ENCODE measurements at places on chromosomes 6 and 20.

DNA sequence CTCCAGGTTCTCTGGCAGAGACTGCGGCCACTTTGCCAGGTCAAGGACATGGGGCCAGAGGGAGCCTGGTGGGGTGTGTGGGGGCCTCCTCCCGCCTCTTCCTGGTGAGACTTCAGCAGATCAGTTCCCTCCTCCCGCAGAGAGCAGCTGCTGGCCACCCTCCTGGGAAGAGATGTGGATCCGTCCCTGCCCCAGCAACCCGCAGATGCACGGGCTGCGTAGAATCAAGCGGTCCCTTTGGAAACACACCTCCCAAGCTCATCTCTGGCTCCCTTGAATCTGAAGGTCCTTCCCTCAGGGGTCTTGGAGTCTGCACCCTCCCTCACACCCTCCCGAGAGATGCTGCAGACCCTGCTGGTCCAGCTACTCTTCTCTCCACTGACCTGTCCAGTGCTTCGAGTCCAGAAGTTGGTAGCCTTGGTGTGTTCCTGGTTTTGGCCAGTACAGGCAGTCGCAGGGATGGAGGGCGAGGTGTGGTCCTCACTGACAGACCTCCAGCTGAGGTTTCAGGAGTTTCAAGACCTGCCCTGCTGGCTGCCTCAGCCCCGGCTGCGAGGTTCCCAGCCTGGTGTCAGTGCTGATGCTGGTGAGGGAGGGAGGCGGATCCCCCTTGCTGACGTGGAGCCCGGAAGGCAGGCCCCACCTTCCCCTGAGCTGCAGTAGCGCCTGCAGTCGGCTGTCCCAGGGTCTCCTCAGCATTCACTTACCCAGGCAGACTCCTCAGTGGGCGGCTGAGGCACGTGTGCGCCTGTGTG, at the start of gene NPBWR2:
TSS of gene NPBWR2 (minus strand) at position 585 of the 755 bp plus-strand sequence. CDS start 734 bp downstream, outside the sequence.
- peak; percentile 87 for DNase-seq

- DNase-seq = no peak
These were observed 121.0 kb downstream of the SASH1 start for GRCh38 chr6:148463671-148464070.

- no peak for DNase-seq
These were observed 11.4 kb downstream of the BCAS4 start for GRCh38 chr20:50806126-50806768.

- DNase-seq = no peak
These were observed 169.7 kb downstream of the HAO1 start for GRCh38 chr20:7770578-7770977.

- DNase-seq = peak; percentile 73
These were observed 38.3 kb upstream of the HMGCLL1 start for GRCh38 chr6:55617272-55617671.

DNA sequence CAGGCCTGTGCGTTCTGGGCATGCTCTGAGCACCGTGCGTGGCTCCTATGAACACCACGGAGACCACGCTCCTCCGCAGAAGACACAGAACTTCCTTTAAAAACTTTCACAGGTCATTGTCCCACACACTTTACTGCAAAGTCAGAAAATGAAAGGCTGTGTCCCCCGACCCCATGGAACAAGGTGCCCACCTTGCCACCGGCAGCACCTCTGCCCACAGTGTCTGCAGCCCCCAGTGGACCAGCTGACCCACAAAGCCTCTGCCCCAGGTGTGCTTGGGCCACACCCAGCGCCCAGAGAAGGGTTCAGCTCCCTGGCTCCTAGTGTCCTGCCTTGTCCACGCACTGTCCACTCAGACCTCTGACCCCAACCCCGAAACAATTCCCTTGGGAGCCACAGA, 8.7 kb downstream of the TAF4 start:
- DNase-seq = no peak

GRCh38 chr6:119978274-119978889, 628.8 kb upstream of the MAN1A1 start:
- DNase-seq = no peak

DNA sequence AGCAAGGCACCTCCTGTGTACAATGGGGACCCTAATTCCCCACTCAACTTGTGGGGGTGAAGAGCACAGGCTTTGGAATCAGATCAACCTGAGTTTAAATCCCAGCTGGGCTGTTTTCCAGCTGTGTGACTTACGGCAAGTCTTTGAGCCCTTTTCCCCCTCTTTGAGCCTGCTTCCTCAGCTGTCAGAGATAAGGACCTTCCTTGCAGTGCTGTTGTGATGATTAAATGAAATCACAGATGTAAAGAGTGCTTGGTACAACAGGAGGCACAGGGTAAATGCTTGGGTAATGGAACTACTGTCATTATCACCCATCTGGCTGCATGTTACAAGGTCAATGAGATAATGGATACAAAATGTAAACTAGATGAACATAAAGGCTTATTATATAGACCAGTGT, 3.2 kb downstream of the SNX21 start:
- DNase-seq = no peak

DNA sequence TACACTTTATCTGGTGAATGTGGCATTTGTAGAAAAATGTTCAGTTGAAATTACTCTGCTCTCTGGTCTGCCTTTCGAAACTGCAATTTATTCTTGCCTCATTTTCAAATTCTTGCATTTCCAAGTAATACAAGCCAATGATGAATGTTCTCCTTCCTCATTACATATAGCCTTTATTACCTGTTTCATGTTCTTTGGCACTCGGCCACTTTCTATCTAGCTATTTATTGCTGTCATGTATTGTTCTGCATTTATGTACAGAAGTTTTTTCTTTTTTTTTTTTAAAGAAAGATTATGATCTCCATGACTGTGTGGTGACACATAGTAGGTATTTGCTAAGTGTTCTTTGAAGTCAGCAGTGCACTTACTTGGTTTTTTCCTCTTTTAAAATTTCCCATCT, 261.4 kb downstream of the ZFAND3 start:
- DNase-seq = no peak

DNA sequence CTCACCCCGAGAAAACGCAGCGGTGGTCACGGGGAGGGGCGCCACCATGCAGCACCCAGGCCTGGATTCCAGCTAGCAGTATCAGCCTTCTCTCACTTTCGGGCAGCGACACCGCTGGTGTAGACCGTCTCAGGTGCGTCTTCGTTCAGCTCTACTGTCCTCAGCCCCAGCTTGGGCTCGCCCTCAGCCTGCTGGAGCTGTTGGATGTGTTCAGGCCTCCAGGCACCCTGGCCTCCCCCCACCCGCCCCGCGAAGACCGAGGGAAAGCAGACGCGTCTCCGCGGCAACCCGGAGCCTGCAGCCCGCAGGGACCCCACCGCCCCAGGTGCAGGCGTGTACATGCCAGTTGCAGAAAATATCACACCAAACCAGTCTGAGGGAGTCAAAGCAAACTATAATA, 60.8 kb upstream of the CARMIL1 start:
- DNase-seq = no peak

GRCh38 chr6:41454189-41454789, 91.9 kb upstream of the FOXP4 start:
- no peak for DNase-seq

- no peak for DNase-seq
These were observed at the start of gene SYCP2L for GRCh38 chr6:10886691-10887502. Gene SYCP2L, plus strand, starts transcription at chr6:10887052. Its CDS starts 75 bp downstream, at chr6:10887127.

Measured in Karpas-422 (cell line).